Panc1 (cell line): ENCODE measurements at places on chromosomes 11 and 22.

DNA sequence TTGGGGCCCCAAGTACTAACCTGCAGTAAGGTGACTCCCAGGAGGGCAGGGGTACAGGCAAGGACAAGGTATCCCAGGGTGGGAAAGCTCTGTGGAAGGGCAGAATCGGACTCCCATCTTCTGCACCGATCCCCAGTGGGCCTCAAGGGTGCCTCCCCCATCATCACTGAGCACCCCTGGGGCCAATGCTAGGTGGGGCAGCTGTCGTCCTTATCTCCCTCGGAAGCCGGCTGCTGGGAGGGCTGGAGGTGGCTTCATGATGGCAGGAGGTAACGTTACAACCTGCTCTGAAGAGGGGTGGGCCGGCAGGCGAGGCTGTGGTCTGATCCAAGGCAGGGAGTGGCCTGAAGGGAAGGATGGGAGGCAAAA, 87.6 kb upstream of the LINC01488 start:
- DNase-seq: no peak

GRCh38 chr11:31805629-31806185, 5.4 kb downstream of the PAX6 start:
- DNase-seq: no peak

DNA sequence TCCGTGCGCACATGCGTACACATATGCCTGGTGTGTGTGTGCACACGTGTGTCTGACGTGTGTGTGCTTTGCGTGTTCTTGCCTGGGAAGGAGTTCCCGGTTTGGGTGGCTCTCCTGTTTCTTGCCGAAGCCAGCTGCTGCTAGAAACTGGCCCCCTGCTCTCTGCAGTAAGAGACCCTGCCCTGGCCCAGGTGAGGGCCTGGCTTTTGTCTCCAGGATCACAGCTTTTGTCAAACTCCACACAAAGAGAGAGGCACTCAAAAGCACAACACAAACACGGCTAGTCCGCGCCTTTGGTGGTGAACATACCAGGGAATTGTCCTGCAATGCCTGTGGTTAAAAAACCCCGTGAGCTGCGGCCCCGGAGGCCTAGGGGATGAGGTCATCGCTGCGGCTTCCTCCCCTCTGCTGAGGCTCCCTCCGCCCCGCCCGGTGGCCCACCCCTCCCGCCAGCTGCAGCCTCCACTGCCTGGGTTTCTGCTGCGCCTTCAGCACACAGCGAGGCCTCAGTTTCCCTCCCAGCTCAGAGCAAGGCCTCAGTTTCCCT, 88.9 kb downstream of the KCNQ1 start:
- peak; percentile 24 for DNase-seq

GRCh38 chr22:20429254-20430100, 8.1 kb downstream of the SCARF2 start:
- DNase-seq: no peak

GRCh38 chr11:57761301-57762234, at the start of gene CTNND1:
CTNND1 (plus strand) TSS chr11:57761802; CDS start chr11:57791479, 29,677 bp downstream.
- peak; percentile 86 for DNase-seq

DNA sequence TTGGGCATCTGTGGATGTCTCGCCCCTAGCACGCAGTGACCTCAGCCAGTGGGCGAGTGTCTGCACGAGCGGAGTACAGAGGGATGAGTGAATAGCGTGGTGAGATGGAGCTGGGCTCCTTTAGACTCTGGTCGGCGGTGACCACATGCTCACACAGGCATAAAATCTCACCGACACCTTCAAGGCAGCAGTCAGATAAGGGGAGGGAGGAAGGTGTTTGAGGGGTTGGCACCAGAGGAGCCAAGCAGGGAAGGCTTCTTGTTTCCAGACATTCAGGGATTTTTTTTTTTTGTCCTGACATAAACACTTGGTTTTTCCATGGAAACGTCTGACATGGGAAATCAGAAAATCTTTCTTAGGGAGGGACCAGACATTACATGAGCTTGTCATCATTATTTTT, 35.8 kb downstream of the GRIK4 start:
- DNase-seq: no peak
